Stimulated activated CD4-positive, alpha-beta T cell treated with anti-CD3 and anti-CD28 coated beads, Interleukin-4, amount 100 ng/mL, for 48 hours (primary cell): ENCODE measurements at places on chromosomes 16 and 17.

- no peak for DNase-seq
Observed at GRCh38 chr17:59311051-59311468, 20.4 kb upstream of the YPEL2 start.

DNA sequence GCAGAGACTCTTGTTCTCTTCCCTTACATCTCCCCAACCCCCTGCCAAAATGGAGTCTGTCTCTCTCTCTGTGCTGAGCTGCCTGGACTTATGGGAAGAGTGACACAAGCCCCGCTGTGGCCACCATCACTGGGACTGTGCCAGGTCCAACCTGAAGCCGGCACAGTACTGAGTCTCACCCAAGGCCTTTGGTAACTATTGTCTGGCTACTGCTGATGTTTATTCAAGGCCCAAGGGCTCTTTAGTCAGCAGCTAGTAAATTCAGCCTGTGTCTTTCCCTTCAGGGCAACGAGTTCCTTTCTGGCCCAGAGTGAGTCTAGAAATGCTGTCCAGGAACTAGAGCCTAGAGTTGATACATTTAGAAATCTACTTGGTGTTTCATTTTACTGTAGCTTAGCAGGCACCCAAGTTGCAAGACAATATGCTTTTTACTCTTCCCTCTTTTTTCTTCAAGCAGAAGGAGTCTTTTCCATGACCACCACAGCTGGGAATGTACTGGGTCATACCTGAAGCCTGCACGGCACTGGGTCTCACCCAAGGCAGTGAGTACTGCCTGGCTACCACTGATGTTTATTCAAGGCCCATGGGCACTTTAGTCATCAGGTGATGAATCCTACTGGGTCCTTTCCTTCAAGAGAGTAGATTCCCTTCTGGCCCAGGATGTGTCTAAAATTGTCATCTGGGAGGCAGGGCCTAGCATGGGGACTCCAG, 17.7 kb downstream of the EFCAB5 start:
- no peak for DNase-seq

DNA sequence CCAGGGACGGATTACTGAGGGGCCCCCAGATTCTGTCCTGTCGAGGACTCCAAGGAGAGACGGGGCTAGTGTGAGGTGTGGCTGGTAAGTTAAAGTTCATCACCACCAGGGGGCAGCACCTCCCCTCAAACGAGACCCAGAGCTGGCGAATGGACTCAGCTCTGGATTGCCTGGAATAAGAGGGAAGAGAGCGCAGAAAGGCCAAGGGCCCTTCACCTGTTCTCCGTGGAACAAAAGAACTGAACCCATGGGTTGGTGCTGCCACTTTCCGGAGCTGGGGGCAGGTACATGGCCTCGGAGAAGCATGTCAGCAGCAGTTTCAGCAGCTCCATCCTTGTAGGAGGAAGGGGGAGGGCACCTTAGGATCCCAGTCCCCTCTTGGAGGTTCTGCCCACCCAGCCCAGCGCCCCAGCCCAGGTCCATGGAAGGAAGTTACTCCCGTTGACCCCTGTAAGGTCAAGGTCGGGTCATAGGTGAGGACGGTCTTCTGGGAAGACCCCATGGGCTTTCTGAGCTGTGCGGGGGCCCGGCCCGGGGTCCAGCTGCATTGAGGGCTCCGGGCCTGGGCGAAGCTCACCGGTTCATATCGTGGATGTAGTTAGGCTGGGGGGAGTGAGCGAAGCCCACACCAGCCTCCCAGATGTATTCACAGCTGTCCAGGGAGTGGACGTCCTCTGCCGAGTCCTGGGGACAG, 10.8 kb downstream of the HID1 start:
- peak; percentile 90 for DNase-seq

DNA sequence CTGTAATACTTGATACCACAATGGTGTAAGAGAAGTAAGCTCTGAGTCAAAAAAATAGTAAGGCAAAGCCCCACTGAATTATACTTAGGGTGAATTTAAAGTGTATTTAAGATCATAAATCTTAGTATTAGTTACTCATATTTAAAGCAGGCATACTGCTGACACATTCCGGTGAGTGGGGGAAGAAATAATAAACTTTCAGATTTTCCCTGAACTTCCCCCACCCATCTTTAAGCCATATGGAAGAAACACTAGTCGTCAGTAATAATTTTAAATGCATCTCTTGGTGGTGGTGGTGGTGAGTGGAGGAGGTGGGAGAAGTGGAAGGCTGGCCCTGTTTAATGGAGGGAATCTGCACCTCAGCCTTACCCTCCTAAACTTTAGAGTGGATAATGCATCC, 20.5 kb downstream of the MPHOSPH6 start:
- DNase-seq: no peak

GRCh38 chr17:8073627-8074484, 13.7 kb downstream of the ALOX12B start:
- peak; percentile 85 for DNase-seq

- DNase-seq: no peak
Observed at GRCh38 chr17:58536542-58536941, 22.1 kb upstream of the MTMR4 start.

GRCh38 chr17:40317345-40317873, 8.4 kb downstream of the RARA start:
- no peak for DNase-seq

DNA sequence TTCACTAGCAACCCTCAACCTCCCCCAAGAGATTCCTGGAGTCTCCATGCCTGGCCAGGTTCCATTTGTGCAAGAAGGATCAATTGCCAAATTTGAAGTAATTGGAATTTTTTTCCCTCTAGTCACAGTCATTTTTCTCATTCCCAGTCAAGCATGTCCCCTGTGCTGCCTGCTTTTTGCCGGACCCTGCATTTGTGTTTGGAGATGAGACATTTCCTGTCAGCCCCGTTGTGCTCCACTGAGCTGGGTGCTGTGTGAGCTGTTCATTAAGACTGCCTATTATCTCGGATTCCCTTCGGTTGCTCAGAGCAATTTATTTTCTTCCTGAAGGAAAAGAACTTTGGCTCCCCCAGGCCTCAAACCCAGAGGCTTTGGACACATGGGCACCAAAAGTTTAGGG, 201.0 kb upstream of the NLRP1 start:
- no peak for DNase-seq

DNA sequence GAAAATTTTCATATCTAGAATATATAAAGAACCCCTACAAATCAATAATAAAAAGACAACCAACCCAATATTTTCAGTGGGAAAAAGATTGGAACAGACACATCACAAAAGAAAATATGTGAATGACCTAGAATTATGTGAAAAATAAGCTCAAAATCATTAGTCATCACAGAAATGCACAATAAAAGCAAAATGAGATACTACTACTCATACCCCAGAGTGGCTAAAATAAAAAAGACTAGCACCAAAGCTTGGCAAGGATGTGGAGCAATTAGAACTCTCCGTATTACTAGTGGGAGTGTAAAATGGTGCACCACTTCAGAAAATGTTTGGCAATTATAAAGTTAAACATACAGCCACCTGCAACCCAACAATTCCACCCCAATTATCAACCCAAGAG, 48.0 kb upstream of the CDH5 start:
- no peak for DNase-seq

- DNase-seq: no peak
Observed at GRCh38 chr16:19328364-19328763, 42.8 kb downstream of the CLEC19A start.

GRCh38 chr16:65867276-65867960, 499.1 kb upstream of the CDH5 start:
- no peak for DNase-seq

GRCh38 chr16:54363766-54364165, 77.2 kb upstream of the IRX3 start:
- no peak for DNase-seq
